Renal cortex interstitium (tissue), 15 donors: ENCODE measurements at places on chromosomes 16 and 17. TPM values are rescaled to one million over a fixed set of nuclear protein-coding genes. Genes with fewer than 3 reads are reported as not detected.

DNA sequence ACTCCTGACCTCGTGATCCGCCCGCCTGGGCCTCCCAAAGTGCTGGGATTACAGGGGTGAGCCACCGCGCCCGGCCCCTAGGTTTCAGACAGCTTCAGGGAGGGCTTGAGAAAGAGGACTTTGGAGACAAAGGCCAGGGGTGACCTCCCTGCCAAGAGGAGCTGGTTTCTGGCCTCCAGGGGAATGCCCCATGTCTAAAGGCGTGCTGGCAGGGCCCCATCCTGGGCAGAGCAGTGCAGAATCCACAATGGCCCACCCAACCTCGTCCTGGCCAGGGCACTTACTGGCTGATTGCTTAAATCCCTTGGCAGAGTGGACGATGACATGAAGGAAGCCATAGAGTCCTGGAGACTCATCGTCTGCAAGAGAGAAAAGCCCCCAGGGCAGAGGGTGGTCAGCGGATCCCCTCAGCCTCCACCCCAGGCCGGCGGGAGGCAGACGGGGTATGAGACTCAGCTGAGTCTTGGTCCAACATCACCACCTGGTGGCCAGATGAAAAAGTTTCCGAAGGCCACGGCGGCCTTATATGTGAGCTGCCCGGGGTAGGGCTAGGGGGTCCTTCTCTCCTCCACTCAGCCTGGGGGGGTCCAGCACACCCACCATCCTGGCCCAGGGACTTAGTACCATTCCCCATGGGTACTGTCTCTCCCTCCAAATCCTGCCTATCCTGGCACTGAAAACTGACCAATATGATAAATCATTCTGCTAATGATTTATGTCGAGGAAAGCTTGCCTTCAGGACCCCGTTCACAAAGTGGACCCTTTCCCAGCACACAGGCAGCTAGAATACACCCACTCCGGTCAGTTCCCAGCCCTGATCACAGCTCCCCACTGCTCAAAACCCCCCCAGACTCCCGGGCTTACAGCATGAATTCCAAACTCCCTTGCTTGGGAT is 59.1 kb downstream of the TIMM22 start:
- no peak for DNase-seq

- DNase-seq: no peak
Observed at GRCh38 chr16:65480281-65481091, 358.6 kb upstream of the CDH11 start.

TPSB2 gene
- 0.37 TPM for polyA plus RNA-seq

DNA sequence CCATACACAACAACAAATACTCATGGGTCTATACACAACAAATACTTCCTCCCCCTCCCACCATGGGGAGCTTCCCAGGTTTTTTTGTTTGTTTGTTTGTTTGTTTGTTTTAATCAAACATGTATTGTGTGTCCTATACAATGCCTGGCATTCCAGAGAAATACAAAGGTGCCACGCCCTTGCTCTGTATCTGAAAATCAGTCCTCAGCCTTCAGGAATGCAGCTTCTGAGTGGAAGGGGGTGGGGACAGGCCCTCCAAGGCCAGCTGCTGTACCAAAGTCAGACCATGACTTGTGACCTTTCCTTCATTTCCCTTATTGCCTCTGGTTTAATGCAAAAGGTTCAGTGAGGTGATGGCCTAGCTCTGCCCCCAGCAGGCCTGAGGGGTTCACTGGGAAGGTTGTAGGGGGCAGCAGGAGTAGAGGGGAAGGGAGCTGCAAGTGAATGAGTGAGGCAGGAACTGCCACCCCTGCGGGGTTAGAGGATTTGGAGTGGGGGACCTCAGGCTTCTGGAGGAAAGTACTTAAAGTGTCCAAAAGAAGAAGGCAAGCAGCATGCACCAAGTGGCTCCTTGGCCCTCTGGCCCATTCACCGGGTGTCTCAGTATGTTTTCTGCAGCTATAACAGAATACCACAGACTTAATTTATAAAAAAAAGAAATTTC is 105.2 kb downstream of the CLEC16A start:
- DNase-seq: no peak

DNA sequence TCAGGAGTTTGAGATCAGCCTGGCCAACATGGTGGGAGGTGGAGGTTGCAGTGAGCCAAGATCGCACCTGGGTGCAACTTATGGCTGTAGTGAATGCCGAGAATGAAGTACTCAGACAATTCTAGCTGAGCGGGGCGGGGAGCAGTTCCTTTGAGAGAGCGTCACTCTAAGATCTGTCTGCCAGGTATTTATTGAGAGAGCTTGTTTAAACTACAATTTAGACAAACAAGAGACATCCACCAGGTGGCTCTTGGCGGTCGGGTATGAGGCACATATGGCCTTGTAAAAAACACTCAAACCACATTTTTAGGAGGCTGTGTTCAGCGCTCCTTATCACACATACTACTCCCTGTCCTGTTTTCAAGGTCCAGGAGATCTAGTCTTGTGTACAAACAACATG is 40.6 kb upstream of the CDH1 start:
- no peak for DNase-seq

GRCh38 chr17:29149431-29150064 is 30.6 kb downstream of the MYO18A start:
- no peak for DNase-seq

DNA sequence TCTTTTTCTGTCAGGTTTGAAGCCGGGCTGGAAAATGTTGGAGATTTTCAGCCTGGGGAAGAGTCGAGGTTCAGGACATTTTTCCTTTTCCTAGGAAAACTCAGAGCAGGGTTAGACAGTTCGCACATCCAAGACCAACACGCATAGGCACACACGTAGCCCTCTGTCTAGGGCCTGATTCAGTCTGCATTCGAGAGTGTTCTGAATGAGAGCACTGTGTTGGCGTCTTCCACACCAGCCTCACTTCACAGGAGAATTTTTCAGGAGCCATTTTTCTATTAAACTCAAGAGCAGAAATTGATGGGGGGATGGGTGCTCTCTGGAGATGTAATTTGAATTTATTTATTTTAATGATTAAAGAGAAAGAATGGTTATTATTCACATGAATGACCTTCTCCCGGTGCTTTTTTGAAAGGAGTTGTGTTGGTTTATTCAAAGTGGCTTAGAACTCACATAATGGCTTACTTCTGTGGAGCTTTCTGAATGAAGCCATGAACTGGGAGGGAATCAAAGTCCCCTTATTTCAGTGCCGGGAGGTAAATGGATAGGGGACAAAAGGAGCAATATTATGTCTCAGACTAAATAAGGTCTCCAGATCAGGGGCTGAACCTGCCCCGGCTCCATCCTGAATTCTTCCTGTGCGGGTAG is 194.3 kb downstream of the CCDC182 start:
- no peak for DNase-seq

GRCh38 chr16:22945361-22945760 is 131.4 kb downstream of the HS3ST2 start:
- no peak for DNase-seq

DNAI2 gene
- polyA plus RNA-seq: 0.22 TPM

DNA sequence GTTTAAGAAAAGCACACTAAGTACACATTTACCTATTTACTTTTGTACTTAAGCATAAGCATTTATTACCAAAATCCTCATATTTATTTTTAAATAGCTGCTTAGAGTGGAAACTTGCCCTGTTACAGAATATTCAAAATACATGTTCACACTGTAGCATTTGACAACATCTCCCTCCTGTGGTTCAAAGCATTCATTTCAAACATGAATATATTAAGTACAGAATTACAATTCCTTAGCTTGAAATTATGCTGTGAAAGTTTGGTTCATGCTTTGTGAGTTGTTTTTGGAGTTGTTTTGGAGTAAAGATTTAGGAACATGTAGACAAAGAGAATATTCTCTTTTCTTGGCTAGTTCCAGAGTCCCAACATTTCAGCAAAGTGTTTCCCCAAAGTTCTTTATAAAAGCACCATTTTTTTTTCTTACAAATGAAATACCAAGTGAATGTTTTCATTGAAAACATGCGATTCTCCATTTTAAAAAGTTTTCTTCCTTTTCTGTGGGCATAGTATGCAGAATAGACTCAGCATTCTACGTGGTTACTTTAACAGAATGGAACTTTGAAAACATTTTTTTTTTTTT is 33.2 kb downstream of the TUBD1 start:
- no peak for DNase-seq

- no peak for DNase-seq
Observed at GRCh38 chr16:15653227-15653626, 3.2 kb downstream of the NDE1 start.

- no peak for DNase-seq
Observed at GRCh38 chr16:27389272-27389961, 12.6 kb upstream of the IL21R start.

SGF29 gene
- 25.1 TPM for polyA plus RNA-seq

MMP25 gene
- 1.9 TPM for polyA plus RNA-seq

MRM3 gene
- polyA plus RNA-seq: 20.7 TPM

MMP15 gene
- 10.9 TPM for polyA plus RNA-seq

DNA sequence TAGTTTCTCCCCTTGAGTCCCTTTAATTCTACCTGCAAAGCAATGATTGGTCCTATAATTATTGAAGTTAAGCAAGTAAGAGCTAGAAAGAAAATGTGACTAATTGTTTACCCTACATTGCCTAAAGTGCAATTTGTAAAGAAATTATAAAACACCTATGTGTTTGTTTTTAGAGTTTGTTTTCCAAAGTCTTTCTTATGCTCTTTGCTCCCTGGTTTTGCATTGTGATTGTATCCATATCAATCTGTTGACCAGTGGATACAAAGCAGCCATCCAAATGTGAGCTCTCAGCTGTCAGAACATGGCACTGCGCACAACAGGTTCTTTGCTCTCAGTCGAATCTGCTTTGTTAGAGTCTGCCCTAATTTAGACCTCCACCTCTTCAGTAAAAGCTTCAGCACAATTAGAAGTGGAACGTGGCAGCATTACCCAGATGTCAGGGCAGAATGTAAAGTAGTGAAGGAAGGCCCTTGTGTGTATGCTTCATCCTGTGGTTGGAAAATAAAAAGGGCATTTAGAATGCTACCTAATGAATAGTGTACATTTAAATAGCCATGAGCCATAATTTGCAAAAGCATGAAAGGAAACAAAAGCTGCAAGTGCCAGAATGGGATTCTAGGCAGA is 70.5 kb downstream of the AATF start:
- DNase-seq: no peak

DNA sequence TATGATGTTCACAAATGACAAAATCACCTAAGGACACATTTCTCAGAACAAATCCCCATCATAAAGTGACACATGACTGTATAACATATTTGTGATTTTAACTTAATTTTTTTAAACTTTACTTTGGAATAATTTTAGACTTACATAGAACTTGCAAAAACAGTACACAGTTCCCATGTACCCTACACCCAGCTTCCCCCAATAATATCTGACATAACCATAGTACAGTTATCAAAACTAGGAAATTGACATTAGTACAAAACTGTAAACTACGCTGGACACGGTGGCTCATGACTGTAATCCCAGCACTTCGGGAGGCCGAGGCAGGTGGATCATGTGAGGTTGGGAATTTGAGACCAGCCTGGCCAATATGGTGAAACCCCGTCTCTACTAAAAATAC is 24.8 kb downstream of the CDC27 start:
- no peak for DNase-seq

TSPAN10 gene
- 3.9 TPM for polyA plus RNA-seq

DNA sequence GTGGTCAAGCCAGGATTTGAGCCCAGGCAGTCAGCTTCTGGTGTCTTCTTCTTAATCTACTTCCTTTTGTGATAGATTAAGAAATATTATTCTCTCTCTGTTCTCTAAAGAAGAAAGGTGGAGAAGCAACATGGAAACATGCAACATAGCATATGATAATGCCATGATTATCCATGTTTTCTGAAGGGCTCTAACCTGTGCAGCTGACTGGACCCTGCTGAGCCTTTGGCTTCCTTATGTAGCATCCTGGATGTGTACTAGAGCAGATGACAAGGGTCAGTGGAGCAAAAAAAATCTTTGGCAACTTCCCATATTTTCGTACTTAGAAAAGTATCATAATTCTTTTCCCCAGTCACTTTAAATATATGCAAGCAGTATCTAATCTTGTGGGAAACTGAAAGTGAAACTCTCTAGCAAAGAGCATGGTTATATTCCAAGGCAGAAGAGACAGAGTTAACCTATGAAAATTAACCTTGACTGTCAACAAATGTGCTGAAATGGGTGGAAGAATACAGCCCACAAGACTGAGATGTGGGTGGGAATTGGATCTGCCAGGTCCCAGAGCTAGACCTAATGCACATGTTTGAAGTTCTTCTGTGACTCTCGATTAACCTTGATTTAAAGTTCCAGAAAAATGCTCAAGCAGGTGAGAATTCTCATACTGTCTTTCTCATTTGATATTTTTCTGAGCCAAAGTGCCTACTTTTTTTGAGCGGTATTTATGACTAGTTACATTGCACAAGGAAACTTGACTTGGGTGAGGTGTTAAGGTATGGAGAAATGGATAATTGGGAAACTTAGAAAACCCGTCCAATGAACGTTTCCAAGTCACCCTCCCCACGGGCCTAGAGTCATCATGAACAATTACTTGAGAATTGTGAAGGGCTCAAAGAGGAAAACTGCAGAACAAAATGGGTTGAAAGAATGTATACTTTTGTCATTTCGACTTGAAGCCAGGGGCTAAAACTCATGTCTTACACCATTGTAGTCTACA is 248.6 kb downstream of the FTO start:
- peak; percentile 39 for DNase-seq

CHST5 gene
- 0.94 TPM for polyA plus RNA-seq

TTC19 gene
- 70.3 TPM for polyA plus RNA-seq

DNA sequence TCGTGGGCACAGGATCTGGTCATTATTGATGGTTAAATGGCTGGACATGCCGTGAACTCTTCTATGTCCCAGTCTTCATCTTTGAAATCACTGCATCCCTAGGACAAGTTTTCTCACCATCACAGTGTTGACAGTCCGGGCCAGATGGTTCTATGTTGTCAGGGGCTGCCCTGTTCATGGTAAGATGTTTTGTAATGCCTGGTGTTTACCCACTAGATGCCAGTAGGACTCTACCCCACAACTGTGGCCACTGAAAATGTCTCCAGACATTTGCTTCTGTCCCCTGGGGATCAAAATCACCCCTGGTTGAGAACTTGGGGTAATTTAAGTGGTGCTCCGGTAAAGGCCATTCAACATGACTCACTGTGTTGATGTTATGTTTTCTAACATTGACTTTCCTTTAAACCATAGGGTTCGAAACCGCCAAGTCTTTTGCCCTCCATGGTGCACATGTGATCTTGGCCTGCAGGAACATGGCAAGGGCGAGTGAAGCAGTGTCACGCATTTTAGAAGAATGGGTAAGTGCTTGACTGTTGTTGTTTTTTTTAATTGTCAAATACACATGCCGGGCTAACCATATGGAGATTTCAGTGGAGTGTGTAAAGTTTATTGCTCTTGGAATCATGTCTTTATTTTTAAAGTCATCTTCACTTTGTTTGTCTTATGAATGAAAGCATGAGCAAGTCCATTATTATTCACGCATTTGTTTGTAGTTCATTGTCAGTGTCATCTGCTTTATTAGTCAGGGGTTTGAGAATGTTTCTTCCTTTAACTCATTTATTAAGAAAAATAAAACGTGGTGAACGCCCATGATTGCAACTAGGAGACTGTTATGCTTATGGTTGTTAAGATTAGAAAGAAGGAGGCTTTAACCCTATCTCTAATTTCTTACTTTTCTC is 64.6 kb downstream of the WWOX start:
- DNase-seq: no peak

- DNase-seq: no peak
Observed at GRCh38 chr17:55601874-55602364, 90.7 kb upstream of the SMIM36 start.
